ENCODE measurements at places on chromosomes 2 and 18.

GRCh38 chr2:48927355-48927754 lies 171.8 kb upstream of the LHCGR start:
- no peak for DNase-seq

DNA sequence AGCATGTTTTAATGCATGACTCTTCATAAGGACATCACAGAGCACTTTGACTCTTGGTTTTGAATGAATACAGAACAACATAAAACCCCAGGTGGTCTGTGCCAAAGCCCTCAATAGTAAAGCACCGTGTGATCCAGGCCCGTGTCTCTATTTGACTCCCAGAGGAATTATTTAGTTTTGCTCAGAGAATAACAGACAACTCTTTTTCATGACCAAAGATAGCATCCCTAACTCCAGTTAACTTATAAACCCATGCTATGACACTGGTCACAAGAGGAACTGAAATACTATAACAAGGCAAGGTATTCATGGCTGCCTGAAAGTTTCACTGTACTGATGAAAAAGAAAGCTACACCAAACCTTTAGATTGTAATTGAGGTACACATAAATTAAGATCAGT lies 128.4 kb downstream of the IKZF2 start:
- DNase-seq: no peak

DNA sequence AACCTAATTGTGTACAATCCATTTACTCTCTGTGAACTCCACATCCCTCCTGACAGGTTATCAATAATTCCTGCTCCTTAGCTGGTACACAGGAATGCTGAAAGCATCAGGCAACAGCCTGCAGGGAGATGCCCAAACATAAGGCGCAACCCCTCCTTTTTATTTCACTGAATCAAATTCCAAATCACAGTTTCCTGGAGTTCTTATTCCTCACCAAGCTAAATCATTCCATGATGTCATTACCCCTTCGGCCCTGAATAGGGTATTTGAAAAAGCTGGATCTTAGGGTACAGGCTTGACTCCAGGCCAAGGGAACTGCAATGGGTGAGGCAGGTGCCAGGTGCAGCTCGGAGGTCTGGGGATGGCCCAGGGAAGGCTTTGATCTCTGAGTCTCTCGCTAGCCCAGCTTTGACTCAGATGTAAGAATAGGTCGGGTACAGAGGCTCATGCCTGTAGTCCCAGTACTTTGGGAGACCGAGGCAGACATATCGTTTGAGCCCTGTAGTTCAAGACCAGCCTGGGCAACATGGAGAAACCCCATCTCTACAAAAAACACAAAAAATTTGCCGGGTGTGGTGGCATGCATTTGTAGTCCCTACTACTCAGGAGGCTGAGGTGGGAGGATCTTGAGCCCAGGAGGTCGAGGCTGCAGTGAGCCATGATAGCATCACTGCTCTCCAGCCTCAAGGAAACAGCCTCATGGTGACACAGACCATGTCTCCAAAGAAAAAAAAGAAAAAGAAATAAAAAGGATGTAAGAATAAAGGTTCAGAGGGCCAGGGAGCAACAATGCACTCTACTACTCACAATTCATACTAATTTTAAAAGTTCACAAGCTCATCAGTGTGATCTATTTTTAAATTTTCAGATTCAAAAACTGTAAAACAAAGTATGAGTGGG lies 6.8 kb downstream of the FHL2 start:
- no peak for DNase-seq

GRCh38 chr18:2846636-2847316 lies at the start of gene EMILIN2:
Gene EMILIN2 (plus strand): TSS chr18:2847006. CDS start chr18:2847189, 183 bp downstream.
- no peak for DNase-seq

GRCh38 chr2:112483042-112483473 lies 1.1 kb downstream of the TTL start:
- peak; percentile 25 for DNase-seq

GRCh38 chr2:27724905-27725701 lies 46.4 kb upstream of the MRPL33 start:
- no peak for DNase-seq

GRCh38 chr2:190344276-190344827 lies 963 bp downstream of the INPP1 start:
- DNase-seq: peak; percentile 53

DNA sequence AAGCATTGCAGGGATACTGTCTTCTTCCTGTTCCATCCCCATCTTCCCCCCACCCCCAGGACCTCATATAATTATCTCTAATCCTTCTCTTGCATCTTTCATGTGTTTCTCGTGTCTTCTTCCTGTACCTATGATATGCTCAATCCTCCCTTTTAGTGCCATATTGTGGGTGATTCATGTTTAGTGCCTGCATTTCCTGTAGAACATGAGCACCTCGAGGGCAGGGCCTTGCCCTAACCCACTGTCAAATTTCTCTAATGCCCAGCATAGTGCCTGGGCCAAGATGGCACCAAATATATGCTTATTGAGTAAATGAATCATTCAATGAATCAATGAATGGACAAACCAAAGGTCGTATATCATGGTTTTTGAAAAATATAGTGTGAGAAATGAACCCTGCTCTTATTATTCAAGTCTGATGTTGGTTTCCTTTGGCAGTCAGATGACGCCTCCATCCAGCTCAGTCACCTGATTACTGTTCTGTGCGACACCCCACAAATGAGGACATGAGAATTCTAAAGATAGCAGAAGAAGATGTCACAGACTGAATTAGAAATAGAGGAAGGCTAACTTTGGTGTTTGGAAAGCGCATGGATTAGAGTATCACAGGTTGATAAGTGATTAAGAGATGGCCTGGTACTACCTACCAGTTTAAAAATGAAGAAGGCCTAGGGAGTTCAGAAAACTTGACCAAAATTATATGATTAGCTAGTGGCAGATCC lies 278.4 kb downstream of the PRKCE start:
- DNase-seq: no peak

DNA sequence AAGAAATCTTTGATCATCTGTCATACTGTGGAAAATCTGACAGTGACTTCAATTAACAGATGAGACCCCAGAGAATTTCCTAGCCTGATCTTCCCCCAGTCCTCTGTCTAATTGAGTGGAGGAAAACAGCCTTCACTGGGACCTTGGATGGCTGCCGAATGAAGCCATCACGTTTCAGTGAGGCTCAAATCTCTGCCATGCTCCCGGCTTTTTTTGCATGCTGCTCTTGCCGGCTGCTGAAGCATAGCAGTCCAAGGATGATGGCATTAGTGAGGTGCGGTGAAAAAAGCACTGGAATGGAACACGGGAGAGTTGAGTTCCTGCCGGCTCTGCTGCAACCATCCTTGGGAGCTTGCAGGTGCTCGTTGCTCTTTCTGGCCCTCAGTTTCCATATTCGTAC lies 430.5 kb downstream of the SLC4A3 start:
- no peak for DNase-seq

GRCh38 chr2:39188960-39189494 lies 54.7 kb downstream of the CDKL4 start:
- no peak for DNase-seq

DNA sequence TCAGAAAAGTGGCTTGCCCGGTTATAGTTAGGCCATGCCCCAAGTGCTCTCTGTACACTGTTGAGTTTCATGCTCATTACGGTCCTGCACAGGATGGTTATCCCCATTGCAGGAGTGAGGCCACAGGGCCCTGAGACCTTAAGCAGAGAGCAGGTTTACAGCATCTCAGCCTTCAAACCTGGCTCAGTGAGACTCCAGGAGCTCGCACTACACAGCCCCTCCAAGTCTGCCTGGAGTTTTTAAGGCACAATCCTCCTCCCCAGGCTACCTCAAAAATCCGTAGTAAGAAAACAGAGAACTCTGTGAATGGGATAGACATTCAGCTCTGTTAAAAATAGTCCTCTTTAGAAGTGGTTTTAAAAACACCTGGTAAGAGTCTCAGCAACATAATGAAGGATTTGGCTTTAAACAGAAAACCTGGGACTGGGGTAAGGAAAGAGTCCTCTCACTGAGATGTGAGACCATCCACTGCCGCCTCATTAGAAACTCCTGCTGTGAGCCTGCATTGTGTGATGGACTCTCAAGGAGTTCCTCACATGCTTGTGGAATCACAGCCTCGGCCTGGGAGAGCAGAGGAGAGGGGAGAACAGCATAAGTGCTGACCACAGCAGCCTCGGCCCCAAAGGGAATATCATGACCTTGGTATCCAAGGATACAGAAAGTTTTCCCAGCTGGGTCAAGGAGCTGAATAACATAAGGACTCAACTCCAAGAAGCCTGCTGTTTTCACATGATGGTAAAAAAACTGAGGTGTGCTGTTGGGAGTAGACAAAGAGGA lies 214.8 kb downstream of the ATAD2B start:
- DNase-seq: no peak

- no peak for DNase-seq
These were observed 430.6 kb upstream of the ID2 start for GRCh38 chr2:8251291-8251690.

GRCh38 chr2:18430996-18431748 lies 129.3 kb downstream of the RDH14 start:
- no peak for DNase-seq

DNA sequence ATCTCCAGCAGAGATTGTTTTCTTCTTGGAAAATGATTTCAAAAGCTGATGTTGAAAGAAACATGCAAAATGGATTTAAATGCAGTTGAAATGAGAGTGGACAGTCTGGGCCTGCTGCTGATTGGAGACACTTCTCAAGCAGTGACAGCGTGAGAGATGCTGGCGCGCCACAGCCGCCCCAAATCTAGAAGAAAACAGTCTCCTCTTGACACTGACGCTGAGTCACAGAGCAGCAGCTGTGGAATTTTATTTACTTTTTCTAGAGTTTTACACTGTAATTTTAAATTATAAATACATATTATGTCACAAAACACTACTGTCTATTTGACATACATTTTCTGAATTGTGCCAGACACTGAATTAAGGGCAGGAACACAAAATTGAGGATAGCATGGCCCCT lies 121.8 kb upstream of the TMEM200C start:
- DNase-seq: no peak

DNA sequence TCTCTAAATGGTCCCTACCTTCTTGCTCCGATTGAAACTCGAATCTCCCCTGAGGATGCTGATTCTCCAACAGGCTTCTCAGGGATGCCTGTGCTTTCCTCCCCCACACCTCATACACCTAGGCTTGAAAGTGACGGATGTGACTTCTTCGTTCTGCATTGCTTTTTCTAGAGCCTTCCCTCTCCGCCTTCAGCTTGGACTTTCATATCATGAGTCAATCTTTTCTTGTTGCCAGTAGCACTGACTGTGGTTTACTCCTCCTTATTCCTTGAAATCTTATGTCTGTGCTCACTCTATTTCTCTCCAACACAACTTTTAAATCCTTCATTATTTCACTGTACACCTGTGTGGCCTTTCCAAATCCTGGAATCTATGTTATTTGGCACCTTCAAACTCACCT lies 451.4 kb downstream of the TMX3 start:
- DNase-seq: no peak

GRCh38 chr2:54461261-54461660 lies 5.1 kb downstream of the SPTBN1 start:
- DNase-seq: no peak

- DNase-seq: no peak
These were observed 394.1 kb downstream of the TRIB2 start for GRCh38 chr2:13110825-13111224.

- DNase-seq: no peak
These were observed 59.4 kb downstream of the DGKD start for GRCh38 chr2:233413559-233414272.

GRCh38 chr2:44553456-44553855 lies 191.7 kb downstream of the CAMKMT start:
- no peak for DNase-seq

GRCh38 chr2:21627938-21628337 lies 504.2 kb downstream of the TDRD15 start:
- DNase-seq: no peak

DNA sequence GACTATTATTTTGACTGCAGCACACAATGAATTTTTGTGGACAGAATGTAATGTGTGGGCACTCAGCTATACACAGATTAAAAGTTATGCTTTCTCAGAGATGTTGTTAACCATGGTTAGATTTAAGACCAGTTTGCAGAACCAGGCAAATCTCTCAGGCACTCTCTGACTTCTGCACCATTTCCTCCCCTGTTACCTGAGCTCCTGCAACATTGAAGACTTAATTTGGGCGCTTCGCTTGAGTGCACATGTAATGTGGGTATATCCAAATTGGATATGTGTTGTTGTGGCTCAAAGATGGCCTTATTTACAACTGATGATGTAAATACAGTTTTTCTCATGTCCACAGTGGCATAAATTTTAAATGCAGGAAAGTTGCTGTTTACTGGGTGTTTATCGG lies 469.4 kb downstream of the PTPRM start:
- DNase-seq: no peak

DNA sequence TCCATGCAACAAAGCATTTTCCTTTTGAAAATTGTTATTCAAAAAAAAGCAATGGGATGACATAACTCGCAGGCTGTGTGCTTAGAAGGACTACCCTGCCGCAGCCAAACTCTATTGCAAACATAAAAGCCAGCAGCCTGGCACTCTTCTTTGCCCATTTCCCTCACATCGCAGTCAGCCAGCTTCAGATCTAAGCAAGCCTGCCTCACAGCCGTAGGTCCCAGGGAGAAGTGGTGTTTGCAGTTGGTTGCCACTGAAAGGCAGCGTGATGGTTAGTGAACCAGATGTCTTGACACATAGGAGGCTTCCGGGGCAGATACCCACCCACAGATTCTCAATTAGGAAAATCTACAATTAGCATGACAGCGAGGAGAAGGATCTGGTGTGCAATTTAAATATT lies 655.2 kb downstream of the RNF144A start:
- DNase-seq: no peak

DNA sequence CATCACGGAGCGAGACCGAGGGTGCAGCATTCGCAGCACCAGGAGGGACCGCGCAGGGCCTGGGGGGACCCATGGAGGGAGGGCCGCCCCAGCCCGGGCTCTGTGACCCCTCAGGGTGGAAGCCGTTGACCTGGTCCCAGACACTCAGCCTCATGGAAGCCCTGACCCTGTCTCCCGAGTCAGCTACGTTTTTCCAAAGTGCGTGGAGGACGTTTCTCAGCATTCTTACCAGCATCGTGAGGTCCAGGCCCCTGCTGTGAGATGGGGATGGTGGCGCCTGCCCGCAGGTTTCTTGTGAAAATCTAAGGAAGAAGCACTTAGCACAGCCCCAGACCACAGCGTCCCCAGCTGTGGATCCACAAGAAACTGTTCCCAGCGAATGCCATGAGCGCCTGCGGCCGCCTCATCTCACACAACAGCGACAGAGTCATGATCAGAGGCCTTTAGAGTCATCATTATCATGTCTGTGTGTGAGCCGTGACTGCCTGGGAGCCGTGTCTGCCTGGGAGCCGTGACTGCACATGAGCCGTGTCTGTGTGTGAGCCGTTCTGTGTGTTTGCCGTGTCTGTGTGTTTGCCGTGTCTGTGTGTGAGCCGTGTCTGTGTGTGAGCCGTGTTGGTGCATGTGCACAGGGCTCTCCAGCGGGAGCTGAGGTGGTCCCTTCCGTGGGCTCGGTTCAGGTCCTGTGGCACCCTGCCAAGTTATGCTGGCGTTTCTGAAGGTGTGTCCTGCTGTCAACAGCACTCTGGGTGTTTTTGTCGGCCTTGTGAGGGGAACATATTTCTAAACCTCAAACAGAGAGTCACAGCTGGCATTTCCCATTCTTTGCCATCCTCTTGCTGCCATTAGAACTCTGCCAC lies 49.2 kb upstream of the KCNG2 start:
- no peak for DNase-seq

- no peak for DNase-seq
These were observed 3.7 kb downstream of the RNF138 start for GRCh38 chr18:32095192-32095899.

- DNase-seq: peak; percentile 46
These were observed at the start of gene CDH19 for GRCh38 chr18:66603941-66604627. Gene CDH19 (minus strand): TSS chr18:66604090. CDS start chr18:66572204, 31,886 bp downstream.

- DNase-seq: no peak
These were observed 31.0 kb downstream of the RBM43 start for GRCh38 chr2:151230627-151231140.

Measured in NCI-H748 treated with DMSO at 0.1 percent for 48 hours (cell line).